Astrocyte (in vitro differentiated cells and primary cell): ENCODE measurements at places on chromosomes 6 and 20. TPM values are rescaled to one million over a fixed set of nuclear protein-coding genes. Genes with fewer than 3 reads are reported as not detected.

Gene TNFRSF21
- 214 and 244 TPM in 2 replicates for total RNA-seq

Gene STMND1
- total RNA-seq: 0.16 TPM in 1 of 2 replicates, not detected in the other

Gene OVOL2
- total RNA-seq: 0.57 TPM in 1 of 2 replicates, not detected in the other

Gene HEY2
- total RNA-seq: 1.0 and 2.4 TPM in 2 replicates

Gene C6orf58
- total RNA-seq: not detected in 2 replicates

DNA sequence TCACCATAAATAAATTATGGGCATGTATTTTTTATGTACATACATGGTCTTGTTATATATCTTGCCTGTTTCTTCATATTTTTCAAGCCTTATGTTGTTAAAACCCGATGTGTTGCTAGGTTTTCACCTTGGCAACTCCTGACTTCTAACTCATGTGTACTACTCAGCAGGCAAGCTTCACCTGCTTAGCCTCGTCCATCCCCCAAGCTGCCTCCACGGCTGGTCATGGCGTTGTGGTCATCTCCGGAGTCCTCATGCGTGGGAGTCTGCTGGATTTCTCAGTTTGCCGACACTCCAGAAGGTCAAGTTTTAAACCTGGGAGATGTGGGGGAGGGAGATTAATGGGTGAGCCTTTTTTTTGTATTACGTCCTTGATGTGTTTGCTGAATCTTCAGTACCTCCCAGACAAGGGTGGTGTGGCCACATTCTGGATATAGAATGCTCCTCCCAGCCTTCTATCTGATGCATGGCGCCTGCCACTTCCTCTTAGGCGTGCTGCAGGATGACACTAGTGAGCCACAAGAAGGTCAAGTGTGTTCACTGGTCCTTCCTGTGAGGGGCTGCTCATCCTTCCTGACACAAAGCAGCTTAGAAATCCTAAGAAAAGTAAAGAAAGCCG lies 26.6 kb upstream of the EDN3 start:
- no peaks in the 10 kb centered on the region for H3K36me3 ChIP-seq
- no peak for DNase-seq
- H3K27me3 ChIP-seq: no peaks in the 10 kb centered on the region
- H3K27ac ChIP-seq: no peak overlapping the region
- no peaks in the 10 kb centered on the region for H3K4me1 ChIP-seq

DNA sequence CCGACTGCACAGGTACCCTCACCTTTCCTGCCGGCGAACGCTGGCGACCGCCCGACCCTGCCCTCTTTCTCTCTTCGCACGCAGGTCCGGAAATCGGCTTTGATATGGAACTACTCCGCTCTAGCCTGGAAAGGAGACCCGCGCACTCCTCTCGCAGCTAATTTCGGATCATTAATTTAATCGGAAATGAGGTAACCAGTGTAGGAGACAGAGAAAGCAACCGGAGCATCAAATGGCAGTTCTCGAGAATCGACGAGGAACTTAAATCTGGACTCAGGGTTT lies 949 bp upstream of the ATXN1 start:
- H3K27ac ChIP-seq: peak overlapping the region; percentile 93
- peak overlapping the region; percentile 84 for H3K4me3 ChIP-seq
- no peaks in the 10 kb centered on the region for H3K36me3 ChIP-seq
- DNase-seq: no peak
- peaks cover 56% of the 10 kb centered on the region for H3K4me1 ChIP-seq
- H3K27me3 ChIP-seq: no peaks in the 10 kb centered on the region

GRCh38 chr6:126041516-126041915 lies 55.2 kb downstream of the TRMT11 start:
- no peak overlapping the region for H3K4me3 ChIP-seq
- no peaks in the 10 kb centered on the region for H3K27me3 ChIP-seq
- no peak for DNase-seq
- H3K36me3 ChIP-seq: no peaks in the 10 kb centered on the region
- peak overlapping the region; percentile 44 for H3K27ac ChIP-seq

DNA sequence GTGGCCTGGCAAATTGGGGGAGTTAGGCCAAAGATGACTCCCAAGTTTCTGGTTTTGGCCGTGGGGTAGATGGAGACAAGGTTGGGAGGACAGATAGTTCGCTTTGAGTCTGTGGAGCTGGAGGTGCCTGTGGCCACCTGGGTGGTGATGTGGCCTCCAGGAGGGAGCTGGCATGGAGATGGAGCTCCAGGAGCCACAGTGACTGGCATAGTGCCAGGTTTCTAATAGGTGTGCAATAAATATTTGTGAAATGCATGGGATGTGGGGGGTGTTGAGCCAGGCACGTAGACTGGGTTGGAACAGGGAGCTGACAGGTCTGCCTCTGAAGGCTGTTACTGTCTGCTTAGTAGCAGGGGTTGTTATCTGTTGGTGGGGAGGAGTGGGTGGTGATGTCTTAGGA lies 102.7 kb downstream of the PAX1 start:
- no peak overlapping the region for H3K27ac ChIP-seq
- no peak for DNase-seq
- H3K4me3 ChIP-seq: no peak overlapping the region
- no peaks in the 10 kb centered on the region for H3K4me1 ChIP-seq
- no peaks in the 10 kb centered on the region for H3K36me3 ChIP-seq

- no peaks in the 10 kb centered on the region for H3K4me1 ChIP-seq
- H3K4me3 ChIP-seq: no peak overlapping the region
- H3K36me3 ChIP-seq: no peaks in the 10 kb centered on the region
- no peak overlapping the region for H3K27ac ChIP-seq
- DNase-seq: no peak
- H3K27me3 ChIP-seq: no peaks in the 10 kb centered on the region
Observed at GRCh38 chr6:110201151-110201884, 21.1 kb downstream of the CDC40 start.

DNA sequence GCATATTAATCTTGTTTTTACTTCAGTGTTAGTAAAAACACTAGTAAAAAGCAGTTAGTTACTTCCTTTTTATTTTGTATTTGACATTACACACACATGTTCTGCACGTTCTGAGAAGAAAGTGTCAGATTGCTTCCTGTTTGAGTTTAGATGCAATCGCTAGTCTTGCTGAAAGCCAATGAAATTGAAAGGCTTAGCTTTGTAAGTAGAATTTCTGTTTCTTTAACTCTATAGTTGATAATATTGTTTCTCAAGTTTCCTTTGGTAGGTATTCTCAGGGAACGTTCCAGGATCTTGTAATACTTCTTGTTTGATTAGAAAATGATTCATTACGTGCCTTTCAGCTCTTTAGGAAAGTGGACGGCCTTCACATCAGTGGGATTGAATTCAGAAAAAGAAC lies 55.0 kb downstream of the CDKAL1 start:
- peak; percentile 25 for DNase-seq
- no peaks in the 10 kb centered on the region for H3K27me3 ChIP-seq
- H3K36me3 ChIP-seq: no peaks in the 10 kb centered on the region

GRCh38 chr6:34315780-34316179 lies 67.0 kb upstream of the SMIM29 start:
- no peak for DNase-seq
- H3K27ac ChIP-seq: no peak overlapping the region
- no peak overlapping the region for H3K4me3 ChIP-seq

DNA sequence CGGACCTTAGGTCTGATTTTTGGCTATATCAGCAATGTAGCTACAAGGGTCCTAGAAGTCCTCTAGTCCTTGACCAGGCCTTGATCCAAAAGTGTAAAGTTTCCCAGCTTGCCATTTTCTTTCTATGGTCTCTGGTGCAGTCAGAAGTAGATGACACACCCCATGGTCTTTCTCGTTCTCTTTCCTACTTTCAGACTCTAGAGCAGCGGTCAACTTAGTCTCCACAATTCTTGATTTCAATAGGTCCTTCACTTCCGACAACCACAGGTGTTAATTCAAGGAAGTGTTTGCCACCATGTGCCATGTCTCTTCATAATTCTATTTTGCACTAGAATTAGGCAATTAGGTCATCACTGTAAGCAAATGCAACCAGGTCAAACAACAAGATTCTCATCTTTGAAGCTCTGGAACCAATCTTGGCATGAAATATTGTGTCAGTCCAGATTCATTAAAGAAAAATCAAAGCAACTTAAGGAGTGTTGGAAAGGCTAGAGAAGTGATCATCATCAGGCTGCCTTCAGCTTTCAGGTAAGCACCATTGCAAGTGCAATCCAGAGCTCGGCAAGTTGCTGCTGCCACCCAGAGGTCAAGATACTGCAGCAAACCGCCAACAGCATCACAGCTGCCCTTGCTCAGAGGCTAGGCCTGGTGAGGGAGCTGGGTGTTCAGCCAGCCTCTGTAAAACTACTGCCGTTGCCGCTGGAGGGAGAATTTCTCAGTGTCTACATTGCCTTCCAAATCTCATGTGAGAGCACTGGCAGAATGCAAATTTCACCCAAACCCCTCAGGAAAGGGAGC lies 5.6 kb upstream of the SYNE1 start:
- H3K4me1 ChIP-seq: no peaks in the 10 kb centered on the region
- H3K27me3 ChIP-seq: no peaks in the 10 kb centered on the region
- no peak overlapping the region for H3K4me3 ChIP-seq
- H3K36me3 ChIP-seq: no peaks in the 10 kb centered on the region

DNA sequence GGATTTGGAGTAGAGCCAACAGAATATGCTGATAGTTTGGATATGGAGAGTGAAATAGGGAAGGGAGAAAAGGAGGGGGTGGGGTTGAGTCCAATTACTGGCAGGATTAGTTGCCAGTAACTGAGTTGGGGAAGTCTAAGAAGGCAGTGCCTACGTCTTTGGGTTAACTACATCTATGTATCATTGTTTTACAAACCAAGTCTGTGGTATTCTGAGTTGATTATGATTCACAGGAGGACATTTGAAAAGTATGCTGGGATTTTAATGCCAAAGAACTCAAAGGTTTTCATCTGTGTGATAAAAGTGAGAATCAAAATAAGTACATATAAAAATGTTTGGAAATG lies 14.7 kb downstream of the DSE start:
- DNase-seq: peak; percentile 89
- H3K27ac ChIP-seq: peak overlapping the region; percentile 67
- H3K36me3 ChIP-seq: no peaks in the 10 kb centered on the region
- peak overlapping the region; percentile 6 for H3K4me3 ChIP-seq

DNA sequence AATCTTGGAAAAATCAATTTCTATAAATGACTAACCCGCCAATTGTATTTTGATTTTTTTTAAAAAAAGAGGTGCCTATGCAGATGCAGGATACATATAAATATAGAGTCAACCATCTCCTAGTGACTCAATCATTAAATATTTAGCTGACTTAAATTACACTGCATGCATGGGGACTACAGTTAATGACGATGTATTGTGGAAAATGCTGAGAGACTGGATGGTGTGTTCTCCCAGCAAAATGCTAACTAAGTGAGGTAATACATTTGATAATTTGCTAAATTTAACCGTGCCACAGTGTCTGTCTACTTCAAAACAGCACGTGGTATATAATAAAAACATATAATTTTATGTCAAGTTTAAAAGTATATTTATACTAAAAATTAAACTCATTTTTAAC lies 341.6 kb downstream of the PRKN start:
- H3K4me3 ChIP-seq: no peak overlapping the region
- no peaks in the 10 kb centered on the region for H3K36me3 ChIP-seq
- H3K27me3 ChIP-seq: no peaks in the 10 kb centered on the region
- H3K27ac ChIP-seq: peak overlapping the region; percentile 5

DNA sequence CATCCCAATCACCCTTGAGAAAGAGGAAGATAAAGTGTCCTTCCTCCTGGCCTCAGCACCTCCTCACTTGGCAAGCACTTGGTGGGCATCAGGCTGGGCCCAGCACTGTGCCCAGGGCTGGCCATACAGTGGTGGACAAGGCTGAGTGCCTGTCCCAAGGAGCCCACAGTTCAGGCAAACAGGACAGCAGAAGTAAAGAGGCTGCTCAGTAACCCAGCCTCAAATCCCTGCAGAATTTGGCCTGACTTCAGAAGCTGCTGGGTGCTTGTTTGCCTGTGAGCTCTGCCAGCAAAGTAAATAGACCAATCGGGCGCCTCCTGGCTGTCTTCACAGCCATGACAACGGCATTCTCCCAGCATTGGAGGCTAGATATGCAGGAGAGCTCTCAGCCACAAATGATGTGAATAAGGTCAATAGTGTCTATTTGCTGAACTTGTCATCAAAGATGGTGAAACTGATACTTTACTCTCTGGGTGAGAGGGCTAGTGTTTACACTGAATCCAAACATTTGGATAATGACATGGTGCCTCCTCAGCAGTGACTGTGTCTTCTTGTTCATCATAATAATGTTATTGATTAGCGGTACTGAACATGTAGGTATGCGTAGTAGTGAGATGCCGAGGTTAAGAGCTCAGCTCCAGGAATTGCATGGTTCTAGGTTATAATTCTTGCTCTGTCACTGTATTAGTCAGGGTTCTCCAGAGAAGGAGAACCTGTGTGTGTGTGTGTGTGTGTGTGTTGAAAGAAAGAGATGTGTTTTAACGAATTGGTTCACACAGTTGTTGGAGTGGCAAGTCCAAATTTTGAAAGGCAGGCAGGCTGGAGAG lies 36.9 kb upstream of the FANCE start:
- peak; percentile 80 for DNase-seq
- H3K36me3 ChIP-seq: peaks cover 25% of the 10 kb centered on the region
- H3K27ac ChIP-seq: no peak overlapping the region
- no peaks in the 10 kb centered on the region for H3K27me3 ChIP-seq
- peaks cover 12% of the 10 kb centered on the region for H3K4me1 ChIP-seq
- no peak overlapping the region for H3K4me3 ChIP-seq

- DNase-seq: peak; percentile 47
- peaks cover 9% of the 10 kb centered on the region for H3K36me3 ChIP-seq
- H3K4me3 ChIP-seq: no peak overlapping the region
- H3K4me1 ChIP-seq: peaks cover 52% of the 10 kb centered on the region
Observed at GRCh38 chr6:71410164-71410566, 121.6 kb downstream of the OGFRL1 start.

DNA sequence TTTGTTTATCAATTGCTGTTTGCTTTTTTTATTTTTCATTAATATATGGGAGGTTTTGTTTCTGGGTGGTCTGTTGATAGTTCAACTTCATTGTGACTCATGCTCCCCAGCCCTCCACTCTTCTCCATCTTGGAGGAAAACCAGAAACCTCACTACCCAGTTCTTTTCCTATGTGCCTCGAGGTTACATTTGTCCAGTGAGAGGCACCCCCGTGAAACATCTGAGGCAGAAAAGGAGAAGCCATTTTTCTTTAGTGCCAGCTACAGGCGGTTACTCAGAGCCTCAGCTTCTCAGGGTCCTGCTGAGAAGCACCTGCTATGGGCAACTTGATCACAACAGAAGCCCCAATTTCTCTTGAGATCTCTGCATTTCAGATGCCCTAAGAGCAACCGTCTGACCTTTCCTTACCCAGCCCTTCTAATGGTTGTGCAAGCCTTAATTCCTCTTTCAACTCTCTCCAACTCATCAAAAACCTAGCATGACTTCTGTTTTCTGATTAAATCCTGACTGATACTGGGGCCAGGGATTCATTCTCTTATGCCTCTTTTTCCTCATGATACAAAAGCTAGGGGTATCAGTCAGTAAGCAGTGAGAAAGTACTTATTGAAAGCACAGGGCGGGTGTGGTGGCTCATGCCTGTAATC lies 144.6 kb downstream of the ELOVL4 start:
- no peak overlapping the region for H3K4me3 ChIP-seq
- no peaks in the 10 kb centered on the region for H3K27me3 ChIP-seq
- DNase-seq: no peak
- no peaks in the 10 kb centered on the region for H3K4me1 ChIP-seq
- no peak overlapping the region for H3K27ac ChIP-seq

DNA sequence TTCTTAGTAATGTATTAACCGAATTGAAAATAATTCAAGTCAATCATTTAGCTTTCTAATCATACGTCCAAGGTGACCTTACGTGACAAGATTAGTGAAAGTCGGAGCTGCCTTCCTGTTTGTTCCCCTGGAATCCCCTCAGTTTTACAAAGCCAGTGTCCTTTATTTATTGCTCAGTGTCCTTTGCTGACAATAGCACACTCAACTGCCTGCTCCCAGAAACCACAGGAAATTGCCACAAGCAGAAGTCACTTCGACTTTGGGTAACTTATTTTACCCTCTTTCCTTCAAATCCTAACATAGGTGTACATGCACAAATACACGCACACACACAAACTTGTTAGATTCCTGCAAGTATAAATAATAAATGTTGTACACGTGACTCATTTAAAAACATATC lies 1167.7 kb upstream of the ADGRB3 start:
- no peak overlapping the region for H3K27ac ChIP-seq
- DNase-seq: no peak
- no peaks in the 10 kb centered on the region for H3K27me3 ChIP-seq
- H3K4me1 ChIP-seq: no peaks in the 10 kb centered on the region
- no peak overlapping the region for H3K4me3 ChIP-seq
